ENCODE measurements at places on chromosomes 16 and 17.

DNA sequence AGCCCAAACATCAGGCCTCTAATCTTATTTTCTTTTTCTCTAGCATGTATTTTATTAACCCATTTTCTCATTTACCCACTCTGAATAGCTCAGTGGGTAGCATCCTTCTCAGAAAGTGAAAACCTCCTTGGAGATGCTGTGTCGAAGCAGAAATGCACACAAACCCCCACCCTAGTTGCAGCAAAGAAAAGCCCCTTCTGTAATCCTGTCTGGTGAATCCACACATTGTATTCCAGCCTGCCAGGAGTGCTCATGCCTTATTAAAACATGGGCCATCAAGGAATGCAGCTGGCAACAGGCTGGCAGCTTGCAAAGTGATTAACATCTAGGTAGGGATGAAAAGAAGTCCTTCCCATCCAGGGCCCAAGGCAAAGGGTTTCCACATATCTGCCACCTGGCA lies 39.7 kb upstream of the AXIN2 start:
- DNase-seq = no peak

DNA sequence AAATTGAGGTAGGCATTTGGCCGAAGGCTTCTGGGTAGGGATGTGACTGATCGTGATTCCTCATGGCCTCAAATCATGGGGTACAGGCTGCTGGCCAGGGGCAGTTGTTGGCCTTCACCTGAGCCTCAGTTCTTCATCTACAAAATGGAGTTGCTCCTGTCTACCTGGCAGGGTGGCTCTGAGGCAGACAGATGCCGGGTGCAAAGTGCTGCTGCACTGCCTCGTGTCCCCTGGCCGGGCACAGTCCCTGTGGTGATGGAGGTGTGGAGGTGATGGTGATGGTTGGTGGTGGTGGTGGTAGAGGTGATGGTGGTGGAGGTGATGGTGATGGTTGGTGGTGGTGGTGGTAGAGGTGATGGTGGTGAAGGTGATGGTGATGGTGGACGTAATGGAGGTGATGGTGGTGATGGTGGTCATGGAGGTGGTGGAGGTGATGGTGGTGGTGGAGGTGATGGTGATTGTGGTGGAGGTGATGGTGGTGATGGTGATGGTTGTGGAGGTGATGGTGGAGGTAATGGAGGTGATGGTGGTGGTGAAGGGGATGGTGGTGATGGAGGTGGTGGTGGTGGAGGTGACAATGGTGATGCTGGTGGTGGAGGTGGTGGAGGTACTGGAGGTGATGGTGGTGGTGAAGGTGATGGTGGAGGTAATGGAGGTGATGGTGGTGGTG lies 52.6 kb downstream of the RNF213 start:
- DNase-seq = no peak

GRCh38 chr16:77569406-77569805 lies 134.6 kb upstream of the ADAMTS18 start:
- DNase-seq = no peak

DNA sequence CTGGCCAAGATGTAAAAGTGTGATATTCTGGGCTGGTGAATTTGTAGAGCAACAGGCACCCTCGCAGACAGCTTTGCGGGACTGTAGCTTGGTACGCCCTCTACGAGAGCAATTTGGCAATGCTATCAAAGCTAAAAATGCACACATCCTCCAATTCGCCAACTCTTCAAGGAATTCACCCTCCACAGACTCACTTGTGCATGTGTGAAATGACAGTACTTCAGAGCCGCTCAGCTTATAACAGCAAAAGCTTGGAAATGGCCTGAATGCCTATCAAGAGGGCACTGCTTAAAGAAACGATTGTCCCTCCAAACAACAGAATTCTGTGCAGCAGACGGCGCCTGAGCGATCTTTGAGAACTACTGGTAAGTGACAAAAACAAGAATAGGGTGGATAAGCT lies 130.8 kb downstream of the SDK2 start:
- DNase-seq = no peak

DNA sequence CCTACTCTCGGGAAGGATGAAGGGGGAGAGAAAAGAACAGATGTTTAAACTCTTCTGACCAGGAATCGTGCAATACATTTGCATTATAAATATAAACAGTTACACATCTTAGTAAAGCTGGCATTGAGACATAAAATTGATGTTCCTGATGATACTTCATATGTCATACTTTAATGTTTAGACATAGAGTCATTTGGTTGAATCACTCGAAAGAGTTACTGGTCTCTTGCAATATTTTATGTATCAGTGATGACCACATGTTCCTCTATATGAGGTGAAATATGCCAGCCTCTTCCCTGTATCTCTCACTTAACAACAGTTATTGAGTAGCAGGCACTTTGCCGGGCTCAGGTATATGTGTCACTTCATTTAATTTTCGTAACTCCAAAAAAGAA lies 49.7 kb upstream of the PMFBP1 start:
- no peak for DNase-seq

DNA sequence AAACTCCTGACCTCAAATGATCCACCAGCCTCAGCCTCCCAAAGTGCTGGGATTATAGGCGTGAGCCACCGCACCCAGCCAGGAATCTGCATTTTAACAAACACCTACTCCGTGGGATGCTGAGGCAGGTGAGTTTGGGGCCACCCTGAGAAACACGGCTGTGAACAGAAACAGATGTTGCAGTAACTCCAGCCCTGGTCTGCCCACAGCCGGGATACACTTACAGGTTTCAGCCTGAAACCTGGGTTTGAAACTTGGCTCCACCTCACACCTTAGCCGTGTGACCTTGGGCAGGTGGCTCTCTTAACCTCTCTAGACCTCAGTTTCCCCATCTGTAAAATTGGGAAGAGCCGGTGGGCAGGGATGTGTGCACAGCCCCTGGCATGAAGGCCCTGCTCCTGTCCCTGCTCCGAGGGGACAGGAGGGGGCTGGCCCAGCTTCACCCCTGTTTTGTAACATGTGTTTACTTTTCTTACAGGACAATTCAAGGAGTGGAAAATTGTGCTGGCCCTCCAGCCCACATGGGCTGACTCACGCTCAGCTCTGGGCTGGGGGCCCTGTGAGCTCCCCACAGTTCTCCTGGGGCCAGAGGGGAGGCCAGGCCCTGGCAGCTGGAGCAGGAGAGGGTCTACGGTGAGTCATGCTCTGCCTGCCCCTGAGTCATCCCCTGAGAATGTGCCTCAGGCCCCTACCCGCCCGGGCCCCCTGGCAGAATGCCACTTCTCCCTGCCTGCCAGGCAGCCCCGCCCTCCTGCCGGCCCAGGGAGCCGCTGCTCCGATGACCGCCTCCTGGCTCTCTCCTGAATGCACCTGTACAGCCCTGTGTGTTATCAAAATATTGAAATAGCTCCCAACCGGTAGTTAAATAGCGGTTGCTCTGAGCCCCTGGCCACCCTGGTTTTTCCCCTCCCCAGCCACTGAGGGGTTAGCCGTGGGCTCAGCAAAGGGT lies 7.7 kb upstream of the PPL start:
- no peak for DNase-seq

DNA sequence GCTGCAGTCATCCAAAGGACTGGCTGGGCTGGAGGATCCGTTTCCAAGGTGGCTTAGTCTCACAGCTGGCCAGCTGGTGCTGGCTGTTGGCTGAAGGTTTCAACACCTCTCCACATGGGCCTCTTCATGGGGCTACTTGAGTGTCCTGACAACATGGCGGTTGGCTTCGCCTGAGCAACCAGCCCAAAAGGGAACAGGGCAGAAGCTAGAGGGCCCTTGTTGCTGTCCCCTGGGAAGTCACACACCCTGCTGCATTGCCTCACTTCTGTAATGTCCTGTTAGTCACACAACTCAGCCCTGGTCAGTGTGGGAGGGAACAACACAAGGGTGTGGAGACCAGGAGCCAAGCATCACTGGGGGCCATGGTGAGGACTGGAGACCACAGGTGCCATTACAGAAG lies 36.6 kb downstream of the C16orf78 start:
- DNase-seq = no peak

GRCh38 chr16:78931678-78932077 lies 668.9 kb downstream of the MAF start:
- no peak for DNase-seq

- no peak for DNase-seq
Measured at GRCh38 chr17:76318586-76318985, 10.5 kb upstream of the QRICH2 start.

DNA sequence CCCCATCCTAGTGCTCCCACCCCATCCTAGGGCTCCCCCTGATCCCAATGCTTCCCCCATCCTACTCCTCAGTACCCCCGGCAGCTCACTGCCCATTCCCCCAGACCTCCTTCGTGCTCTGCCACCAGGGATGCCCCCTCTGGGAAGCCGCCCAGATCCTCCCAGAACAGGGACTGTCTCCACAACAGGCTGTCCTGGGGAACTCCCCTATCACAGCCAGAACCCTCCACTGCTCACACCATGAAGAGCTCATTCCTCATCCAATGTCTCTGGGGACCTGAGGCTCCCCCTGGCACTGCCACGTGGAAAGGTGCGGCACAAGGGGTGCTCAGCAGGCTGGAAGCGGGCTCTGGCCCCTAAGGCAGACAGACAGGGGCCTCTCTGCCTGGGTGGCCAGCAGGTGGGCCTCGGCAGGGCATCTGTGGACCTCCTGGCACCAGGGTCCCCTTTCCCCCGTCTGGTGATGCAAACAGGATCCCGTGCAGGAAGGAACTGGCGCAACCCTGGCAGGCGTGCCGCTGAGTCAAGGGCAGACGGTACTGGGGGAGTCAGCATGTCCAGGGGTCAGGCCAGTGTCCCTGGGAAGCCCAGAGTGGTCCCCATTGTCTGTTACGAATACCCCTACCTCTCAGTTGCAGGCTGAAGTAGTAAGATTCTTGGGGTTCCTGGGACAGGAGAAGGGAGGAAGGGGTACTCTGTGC lies 14.8 kb upstream of the PVALEF start:
- no peak for DNase-seq

DNA sequence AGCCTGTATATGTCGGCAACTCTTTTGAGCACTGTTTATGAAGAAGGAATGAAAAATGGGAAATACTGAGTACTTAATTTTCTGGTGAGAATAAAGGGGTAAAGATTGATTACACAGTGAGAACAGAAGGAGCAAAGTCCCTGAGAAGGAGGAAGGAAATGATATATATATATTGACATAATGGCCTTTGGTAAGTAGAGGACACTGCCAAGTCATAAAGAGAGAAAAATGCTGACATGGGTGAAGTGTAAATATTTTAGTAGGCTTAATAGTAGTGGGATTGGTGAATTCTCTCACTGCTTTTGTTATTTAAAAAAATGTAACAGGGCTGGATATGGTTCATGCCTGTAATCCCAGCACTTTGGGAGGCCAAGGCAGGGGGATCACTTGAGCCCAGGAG lies 16.2 kb downstream of the VMP1 start:
- DNase-seq = no peak

- DNase-seq = no peak
Measured at GRCh38 chr16:64269756-64270155, 852.1 kb downstream of the CDH11 start.
